ENCODE measurements at places on chromosomes 4 and X.

GRCh38 chr4:149531861-149532260 is 283.8 kb downstream of the IQCM start:
- DNase-seq, result no peak

- DNase-seq, result no peak
Measured at GRCh38 chr4:139785356-139785755, 119.7 kb downstream of the MGST2 start.

DNA sequence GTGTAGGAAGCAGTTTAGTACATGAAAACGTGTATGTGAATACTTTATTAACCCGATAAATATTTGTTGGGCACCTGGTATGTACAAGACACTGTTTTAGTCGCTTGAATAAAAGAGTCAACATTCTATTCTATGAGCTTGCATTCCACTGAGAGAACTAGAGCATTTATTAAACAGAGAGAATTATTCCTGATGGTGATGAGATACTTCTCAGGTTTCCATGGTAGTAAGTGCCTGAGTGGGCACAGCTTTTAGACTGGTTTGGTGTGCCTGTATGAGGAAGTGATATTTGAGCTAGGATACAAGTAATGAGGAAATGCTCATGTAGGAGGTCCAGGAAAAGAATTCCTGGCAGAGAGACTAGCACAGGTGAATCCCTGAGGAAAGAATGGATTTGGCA is 94.2 kb downstream of the ATP10D start:
- DNase-seq, result no peak

DNA sequence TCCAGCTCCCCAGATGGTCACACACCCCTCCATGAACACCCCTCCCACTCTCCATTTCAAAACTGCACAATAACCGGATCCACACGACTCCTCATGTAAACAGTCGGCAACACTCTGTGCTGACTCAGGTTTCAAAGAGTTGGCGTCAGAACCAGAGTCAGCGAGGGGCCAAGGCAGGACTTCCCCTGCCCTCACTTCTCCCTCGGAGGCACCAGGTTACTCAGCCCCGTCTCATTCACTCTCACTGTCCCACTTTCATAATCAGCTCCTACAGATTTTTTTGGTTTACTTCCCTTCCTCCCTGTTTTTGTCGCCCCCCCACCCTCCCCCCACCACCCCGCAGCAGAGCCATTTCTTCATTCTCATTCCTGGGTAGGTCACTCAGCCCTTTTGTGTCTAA is 2.7 kb upstream of the TIMP1 start:
- DNase-seq, result no peak

DNA sequence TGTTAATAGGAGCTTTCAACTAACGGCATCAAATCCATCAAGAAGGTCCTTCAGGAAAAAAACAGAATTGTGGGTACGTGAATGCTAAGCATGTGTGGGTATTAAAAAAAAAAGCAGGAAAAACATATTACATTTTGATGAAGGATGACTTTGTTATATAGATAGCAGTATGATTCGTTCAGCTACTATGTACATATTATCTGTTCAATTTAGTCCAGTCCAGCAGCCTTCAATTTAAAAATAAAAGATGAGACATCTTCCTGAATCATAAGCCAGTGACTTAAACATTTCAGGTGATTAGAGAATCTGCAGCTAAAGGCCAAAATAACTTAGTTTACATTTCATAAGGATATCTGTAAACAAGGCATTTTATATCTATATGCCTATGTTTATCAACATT is 63.4 kb downstream of the LCORL start:
- DNase-seq, result no peak

- DNase-seq, result peak; percentile 0
Measured at GRCh38 chrX:74514384-74514783, 93.1 kb downstream of the SLC16A2 start.

DNA sequence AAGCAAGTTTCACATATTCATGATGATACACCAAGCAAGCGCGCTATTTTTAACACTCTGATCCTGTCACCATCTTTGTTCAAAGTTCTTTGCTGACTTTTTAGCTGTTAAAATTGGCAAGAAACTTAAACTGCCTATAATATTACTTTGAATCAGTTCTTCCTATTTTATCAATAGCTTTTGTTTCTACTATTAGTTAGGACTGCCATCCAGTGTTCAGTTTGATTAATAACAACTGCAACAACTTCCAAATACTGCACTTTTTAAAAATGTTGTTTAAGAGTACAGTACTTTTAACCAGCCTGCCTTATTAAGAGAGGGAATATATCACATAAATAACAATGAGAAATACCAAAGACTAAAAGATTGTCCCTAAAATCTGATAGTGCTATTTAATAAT is 614.3 kb downstream of the FAM133A start:
- DNase-seq, result peak; percentile 12

- no peak for DNase-seq
Measured at GRCh38 chr4:18033111-18034085, 11.8 kb upstream of the LCORL start.

GRCh38 chrX:9804444-9804843 is 18.2 kb downstream of the SHROOM2 start:
- DNase-seq, result no peak

DNA sequence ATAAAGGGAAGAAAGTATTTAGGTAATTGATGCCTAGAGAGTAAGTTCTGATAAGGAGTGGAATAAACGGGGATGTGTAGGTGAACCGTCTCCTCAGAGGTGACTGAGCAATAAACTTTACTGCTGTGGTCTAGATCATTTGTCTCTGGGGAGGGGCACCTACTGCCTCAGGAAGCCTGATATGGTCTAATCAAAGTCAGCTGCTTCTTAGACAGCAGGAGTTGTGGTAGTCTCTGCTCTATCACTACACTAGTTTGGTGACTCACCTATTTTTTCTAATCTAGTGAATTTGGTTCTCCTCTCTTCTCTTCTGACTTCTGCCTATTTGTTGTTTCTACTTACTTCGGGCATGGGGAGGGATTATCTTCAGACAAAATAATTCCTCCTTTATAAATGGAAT is 95.1 kb upstream of the STIM2 start:
- DNase-seq, result no peak

DNA sequence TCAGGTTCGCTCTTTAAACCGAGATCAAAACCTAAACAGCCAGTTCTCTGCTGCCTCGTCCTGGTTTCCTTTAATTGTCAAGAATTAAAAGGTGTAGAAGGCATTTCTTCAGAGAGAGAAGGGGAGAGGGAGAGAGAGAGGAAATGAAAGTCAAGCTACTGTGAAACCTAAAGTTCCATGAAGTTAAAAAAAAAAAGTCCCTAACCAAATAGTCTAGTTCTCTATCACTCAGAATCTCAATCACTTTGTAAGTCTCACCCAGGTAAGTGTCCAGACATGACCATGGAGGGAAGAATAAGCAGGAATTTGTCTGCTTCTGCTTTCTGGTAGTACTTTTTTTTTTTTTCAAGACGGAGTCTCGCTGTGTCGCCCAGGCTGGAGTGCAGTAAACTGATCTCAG is 18.8 kb upstream of the SMIM14 start:
- DNase-seq, result no peak

- DNase-seq, result peak; percentile 49
Measured at GRCh38 chrX:14027036-14027435, 2.7 kb downstream of the GEMIN8 start.

- DNase-seq, result no peak
Measured at GRCh38 chrX:22950269-22951266, 49.2 kb upstream of the DDX53 start.

GRCh38 chr4:24053934-24054333 is 164.1 kb upstream of the PPARGC1A start:
- no peak for DNase-seq

DNA sequence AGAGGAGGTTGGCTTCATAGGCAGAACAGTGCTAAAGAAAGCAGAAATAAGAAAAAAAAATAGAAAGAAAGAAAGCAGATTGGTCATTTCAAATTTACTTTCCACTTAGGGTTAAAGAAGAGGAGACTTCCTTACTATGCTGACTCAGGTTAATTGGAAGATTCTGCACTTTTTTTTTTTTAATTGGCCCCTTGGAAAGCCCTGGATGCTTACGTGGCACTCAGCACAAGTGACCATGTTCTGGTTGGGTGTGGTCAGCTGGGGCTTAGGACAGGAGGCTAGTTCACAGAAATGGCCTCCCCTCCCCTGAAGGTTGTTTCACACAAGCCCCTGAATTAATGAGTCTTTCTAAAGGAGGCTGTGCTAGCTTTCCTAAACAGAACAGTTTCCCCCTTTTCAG is 14.5 kb downstream of the MAGEA9B start:
- DNase-seq, result no peak

DNA sequence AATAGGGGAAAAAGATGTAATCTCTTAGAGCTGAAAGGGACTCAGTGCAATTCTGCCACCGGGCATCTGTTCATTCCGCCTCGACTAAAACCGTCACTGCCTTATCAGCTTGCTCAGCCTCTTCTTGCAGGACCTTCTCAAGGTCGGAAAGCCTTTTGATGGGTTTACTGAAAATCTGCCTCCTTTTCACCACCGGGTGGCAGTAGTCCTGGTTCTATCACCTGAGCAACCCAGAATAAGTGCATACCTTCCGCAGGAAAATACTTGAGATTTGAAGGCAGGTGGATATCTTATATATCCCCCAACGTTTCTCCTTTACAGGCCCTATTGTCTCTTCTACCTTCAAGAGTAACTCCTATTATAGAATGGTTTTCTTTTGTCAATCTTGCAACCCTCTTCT is 103.4 kb upstream of the PAK3 start:
- peak; percentile 64 for DNase-seq

GRCh38 chr4:97139791-97140190 is 1003.5 kb downstream of the STPG2 start:
- DNase-seq, result no peak

DNA sequence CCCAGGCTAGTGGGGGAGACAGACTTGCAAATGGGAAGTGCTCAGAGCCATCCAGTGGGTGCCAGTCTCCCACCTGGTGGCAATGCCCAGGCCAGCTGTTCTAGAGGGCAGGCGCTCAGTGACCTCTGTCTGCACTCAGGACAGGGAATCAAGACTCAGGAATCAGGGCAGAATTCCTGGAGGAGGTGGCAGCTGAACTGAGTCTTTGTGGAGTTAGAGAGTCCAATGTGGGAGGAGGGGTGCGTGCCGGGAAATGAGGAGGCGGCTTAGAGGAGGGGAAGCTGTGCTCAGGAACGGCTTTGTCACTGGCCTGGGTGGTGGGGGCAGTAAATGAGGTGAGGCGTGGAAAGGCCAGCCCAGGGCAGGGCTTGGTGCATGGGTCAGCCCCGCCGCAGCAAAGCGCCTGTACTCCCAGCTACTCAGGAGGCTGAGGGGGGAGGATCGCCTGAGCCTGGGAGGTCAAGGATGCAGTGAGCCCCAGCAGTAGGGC is 31.3 kb upstream of the SORCS2 start:
- DNase-seq, result no peak

- DNase-seq, result no peak
Measured at GRCh38 chr4:139754938-139755337, 89.3 kb downstream of the MGST2 start.

GRCh38 chr4:153154007-153154975 is 50.0 kb upstream of the TRIM2 start:
- peak; percentile 81 for DNase-seq

GRCh38 chrX:16822723-16823122 is 36.5 kb downstream of the TXLNG start:
- DNase-seq, result no peak

DNA sequence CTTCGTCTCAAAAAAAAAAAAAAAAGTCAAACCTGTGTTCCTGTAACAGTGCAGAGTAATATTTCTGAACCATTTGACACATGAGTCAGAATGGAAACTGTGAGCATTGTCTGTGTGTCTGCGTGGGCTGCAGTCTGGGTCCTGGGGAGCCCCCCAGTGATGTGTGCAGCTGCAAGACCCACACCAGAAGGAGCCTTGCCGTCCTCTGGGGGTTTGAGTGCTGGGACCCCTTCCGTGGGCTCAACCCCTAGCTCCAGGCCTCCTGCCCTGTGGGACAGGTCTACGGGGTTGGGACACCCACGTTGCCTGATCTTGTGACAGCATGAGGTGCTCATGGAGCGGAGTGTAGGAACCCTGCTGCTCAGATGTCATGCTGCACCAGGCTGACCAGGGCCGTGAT is 43.7 kb downstream of the DDX3X start:
- no peak for DNase-seq

DNA sequence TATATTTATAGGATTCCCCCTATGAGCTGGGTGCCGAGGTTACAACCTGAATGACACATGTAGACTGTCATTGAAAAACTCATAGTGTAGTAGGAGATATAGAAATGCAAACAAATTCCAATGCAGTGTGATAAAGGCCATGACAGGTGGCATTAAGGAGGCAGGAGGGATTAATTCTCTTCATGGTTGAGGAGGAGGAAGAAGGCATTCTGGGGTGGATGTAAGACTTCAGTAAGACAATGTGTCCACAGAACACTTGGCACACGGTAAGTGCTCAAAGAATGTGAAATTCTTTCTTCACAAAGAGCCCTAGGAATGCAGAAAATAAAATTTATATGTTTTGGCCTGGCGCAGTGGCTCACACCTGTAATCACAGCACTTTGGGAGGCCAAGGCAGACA is 136.5 kb downstream of the RBM47 start:
- DNase-seq, result no peak

DNA sequence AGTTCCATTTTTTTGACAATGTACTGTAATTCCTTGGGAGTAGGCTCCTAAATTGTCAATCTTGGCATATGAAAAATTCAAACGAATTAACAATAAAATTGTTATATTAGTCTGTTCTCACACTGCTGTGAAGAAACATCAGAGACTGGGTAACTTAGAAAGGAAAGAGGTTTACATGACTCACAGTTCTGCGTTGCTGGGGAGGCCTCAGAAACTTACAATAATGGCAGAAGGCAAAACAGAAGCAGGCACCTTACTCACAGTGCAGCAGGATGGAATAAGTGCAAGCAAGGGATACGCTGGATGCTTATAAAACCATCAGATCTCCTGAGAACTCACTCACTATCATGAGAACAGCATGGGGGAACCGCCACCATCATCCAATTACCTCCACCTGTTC is 246.4 kb upstream of the TRAM1L1 start:
- no peak for DNase-seq

DNA sequence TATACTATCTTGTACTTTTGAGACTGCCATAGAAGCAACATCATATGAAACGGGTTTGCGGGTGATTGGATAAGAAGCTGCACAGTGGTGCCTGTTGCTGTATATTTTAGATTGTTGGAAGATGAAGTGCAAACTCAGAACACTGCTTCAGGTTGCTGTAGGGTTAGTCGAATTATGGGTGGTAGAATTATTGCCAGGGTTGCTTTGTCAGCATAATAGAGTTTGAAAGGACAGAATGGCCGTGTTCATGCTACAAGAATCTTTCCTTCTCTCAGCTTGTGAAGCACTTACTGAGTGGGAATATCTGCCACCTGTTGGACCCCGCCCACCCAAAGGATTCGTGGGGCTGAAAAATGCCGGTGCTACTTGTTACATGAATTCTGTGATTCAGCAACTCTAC is 115.5 kb downstream of the USP9X start:
- no peak for DNase-seq

DNA sequence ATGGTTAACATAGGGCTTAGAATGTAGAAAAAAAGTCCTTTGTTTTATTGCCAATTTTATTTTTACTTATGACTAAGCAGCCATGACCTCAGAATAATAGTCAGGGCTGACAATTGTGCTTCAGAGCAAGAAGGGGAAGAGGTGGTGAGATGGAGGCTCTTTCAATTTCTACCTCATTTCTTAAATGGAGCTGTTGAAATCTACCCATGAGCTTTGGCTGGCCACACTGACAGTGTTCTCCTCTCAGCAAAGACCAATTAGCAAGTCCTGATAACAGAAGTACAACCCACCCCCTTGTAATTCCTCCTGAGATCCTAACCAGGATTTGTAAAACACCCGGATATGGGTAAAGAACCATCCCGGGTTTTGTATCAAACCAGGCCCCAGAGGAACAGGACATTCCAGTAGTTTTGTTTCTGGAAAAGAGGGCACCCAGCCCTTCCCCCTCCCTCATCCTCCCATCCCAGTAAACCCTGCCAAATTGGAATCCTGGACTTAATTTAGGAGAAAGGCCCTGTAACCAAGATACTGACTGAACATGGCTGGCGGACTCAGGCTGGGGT is at the start of gene HEPH:
TSS of gene HEPH (plus strand) at position 399 of the 563 bp plus-strand sequence. CDS start 6,324 bp downstream, outside the sequence.
- no peak for DNase-seq

Measured in NCI-H69 (cell line).